GM12891 (cell line): ENCODE measurements at places on chromosomes 3 and 15.

DNA sequence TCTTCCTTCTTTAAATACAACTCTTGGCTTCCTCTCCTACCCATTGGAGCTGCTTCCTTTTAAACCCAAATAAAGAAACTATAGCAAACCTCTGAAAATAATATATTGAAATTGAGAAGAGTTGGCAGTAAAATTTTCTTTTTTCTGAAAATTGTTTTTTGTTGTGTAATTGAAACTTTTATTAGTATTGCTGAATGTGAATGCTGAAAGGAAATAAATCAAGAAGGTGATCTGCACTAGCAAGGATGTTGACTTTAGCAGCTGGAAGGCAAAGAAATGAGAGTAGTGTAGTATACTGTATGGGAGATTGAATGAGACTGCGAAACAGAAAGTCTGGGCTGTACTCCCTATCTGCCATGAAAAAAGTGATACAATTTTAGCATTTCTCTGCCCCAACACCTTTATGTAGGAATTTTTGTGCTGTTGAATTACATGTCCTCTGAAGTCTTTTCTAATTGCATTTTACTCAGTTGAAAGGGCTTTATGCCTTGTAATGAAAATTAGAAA, 166.3 kb downstream of the DOCK3 start:
- no peak for DNase-seq

DNA sequence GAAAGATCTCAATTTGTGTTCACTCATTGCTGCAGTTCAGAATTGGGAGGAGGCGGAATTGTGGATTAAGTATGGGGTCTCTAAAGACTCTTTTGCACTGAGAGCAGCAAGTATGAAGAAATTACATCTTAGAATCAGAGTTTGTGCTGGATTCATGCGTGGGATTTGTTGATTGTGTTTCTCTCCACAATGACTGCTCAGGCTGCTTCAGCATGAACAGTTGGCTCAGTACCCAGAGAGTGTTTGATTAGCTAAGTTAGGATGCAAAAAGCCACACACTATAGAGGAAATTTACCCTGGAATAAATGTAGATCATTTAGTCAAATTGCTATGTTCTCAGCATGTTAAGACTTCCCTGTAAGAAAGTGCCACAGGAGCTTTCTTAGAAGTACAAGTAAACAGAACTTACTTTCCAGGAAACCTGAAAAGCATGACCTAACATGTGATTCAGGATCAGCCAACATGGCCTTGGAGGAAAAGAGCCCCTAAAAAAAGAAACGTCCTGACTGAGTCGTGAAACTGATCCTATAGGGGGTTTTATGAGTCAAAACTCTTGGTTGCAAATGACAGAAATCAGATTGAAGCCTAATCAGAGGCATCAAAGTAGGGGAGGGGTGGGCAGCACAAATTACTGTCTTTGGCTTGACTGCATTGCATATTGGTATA, 32.6 kb downstream of the HHLA2 start:
- no peak for DNase-seq

DNA sequence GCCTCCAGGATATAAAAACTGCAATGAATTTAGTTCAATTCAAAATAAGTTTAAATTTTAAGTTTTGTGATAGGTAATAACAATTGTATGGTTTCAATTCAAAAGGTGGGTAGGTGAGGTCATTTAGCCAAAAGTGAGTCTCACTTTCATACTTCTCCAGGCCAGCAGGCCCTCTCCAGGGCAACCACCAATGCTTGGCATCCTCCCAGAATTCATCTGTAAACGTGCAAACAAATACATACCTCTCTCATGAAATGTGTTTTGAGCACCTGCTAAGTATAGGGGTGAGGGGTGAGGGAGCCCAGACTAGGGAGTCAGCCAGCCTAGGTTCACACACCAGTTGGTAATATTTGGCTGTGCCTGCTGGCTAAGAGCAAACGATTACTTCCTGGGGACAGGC, 22.0 kb upstream of the RBSN start:
- DNase-seq, result no peak

DNA sequence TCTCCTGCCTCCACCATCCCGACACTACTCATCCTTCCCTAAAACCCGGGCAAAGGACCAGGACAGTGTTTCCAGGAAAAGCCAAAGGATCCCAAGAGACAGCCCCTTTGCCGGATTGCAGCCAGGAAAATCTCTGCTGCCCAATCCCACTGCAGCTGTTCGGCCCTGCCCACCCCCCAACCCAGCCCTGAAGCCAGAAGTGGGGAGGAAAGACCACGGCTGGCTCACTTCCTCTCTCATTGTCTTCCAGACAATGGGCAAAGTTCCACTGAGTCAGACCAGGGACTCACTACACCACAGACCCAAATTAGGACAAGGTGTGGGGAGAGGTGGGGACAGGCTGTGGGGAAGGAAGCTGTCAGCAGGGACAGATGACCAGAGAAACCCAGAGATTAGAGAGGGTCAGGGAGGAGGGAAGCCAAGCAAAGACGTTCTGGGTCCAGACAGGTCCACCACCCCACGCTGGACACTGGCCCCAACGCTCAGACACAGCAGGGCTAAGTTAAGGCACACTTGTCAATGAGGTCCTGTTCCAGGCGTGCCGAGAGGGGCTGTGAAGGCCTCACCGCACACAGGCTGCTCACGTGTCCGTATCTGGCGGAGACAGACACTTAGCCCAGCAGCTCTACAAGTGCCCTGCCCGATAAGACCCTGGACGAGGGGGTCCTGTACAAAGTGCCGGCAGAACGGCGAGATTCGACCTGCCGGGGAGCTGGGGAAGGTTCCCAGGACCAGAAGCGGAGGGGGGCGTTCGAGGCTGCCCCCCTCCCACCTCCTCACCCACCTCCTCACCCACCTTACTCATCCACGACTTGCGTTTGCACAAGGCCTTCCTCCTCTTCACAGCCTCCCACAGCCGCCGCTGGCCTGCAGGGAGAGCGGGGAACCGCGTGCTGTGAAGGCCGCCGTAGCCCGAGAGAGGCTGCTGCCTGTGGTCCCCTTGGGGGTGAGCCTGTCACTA, 21.9 kb downstream of the TNK2 start:
- no peak for DNase-seq

DNA sequence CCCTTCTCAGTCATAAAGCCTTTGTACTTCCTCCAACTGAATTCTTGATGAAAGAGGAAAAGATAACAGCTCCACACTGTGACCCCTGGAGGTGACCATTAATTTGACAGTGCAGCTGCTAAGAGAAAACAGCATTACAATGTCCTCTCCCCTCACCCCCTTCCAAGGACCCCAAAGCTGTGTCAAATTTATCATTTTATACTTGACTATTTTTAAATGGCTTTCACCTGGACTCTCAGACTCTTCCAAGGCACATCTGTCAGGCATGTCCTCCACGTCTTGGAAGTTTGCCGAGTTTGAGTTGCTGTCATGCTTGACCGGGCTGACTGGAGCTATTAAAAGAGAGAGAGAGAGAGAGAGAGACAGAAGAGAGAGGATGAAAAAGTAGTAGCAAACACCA, 236.5 kb downstream of the WDR72 start:
- no peak for DNase-seq

DNA sequence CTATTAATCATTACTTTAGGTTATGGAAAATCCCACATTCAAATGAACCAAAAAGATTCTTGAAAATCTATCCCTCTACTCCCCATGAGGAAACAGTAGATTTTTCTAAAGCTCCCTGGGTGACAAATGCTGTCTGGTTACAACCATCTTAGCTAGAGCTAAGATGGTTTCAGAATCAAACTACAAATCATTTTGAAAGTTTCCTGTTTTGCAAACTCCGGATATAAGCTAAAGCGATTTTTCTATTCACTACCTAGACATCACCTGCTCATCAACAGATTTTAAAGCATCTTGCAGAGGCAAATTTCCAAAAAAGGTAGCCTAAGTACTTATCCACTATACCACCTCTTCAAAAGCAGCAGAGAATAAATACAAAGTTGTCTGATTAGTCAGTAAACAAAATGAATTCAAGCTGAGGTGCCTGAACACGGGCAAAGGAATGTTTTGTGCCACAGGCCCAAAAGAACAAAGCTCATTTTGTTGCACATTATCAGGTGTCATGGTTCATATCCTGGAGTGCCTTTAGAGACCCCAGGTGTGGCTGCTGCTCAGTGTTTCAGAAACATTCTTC, 204.9 kb downstream of the TNIK start:
- no peak for DNase-seq

DNA sequence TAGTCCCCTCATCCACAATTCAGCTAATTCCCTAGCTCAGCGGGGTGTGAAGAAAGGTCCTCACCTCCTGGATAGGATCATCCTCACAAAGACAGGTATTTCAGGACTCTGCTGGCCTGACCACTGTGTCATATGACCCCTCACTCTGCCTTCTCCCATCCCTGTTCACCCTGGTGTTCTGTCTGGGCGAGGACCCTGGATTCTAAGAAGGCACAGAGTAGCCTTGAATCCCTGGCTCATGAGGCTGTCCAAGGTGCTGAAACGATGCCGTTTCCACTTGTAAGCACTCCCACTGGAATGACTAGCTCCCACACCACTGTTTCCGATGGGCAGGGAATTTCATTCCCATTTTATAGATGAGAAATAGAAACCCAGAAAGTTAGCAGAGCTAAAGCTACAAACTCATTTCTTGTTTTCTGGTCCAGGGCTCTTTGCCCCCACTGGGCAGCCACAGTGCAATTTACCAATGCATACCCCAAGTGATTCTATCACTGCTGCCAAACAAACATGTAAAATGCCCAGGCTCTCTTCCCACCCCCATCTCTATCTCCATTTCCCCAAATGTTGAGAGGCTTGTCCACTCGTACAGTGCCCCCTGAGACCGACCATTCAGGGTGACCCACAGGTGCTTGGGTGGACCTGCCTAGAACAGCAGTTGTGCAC, 83.2 kb downstream of the RAB11A start:
- DNase-seq, result no peak

DNA sequence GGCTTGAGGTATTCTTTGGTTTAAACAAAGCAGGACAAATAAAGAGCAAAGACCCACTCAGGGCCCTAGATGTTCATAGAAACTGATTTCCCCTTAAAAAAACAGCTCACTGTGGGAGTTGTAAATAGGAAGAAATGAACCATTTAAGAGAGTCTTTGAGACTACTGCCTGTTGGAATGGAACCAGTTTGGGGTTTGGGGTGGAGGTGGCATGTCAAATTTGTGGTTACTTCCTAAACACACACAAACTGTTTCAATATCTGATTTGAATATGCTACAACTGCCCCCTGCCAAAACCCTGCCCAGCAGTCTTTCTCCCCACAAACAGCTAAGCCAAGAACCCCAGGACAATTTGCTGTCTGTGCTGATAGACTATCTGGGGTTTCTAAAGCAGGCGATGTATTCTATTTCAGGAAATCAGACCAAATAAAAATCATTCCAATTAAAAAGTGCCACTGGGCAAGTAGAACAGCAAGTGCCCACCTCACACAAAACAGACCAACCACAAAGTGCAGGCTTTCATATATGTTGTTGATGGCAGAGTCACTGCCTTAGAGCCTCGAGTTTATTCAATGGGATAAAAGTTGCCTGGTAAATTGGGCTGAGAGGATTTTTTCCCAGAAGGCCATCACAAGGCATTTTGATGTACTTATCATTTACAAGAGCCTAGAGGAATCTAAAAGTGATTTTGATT, 293.9 kb upstream of the PROK2 start:
- DNase-seq, result no peak

DNA sequence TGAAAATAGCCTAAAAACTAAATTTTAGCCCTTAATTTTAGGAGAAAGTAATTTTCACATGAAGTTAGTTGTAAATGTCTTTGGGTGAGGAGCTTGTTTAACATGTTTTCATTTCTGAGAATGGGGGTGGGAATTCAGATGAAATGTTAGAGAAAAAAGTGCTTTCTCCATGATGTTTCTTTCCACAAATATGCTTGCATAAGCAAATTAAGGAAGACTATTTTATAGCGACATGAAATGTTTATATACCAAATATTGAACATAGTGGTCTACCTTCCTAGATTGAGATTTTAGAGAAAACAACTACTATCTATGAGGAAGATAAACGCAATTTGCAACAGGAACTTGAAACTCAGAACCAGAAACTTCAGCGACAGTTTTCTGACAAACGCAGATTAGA, 13.0 kb upstream of the RPLP1 start:
- no peak for DNase-seq

DNA sequence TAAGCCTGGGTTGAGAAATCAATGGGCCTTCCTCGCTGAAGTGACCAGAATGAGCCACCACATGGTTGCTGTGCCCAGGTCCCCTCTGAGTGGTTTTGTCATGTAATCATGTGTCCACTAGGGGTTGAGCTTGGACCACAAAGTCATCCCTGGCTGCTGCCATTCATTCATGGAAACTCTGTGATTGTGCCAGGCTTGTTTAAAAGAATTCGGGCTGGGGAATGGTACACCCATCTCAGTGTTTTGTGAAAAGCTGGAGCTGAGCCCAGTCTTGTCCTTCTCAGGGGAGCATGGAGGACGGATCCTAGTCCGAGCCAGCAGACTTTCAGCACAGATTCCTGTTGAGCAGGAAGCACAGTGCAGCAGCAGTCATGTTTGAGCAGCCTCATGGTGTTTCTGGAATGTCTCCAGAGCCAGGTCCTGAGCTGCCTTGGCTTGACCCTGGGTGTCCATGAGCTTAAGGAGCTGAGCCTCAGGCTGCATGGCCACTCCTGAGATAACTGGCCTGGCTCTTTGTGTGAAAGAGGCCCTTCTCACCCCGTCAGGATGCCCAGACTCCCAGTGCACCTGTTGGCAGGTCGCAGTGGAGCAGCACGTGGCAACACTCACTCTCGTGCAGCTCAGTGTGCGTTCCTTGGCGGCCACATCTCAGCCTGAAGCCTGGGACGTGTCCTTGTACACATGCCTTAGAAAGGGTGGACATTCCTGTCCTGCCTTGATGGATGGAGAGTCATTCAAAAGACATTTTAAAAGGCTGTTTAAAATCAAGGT, 260.3 kb upstream of the TPM1 start:
- peak; percentile 16 for DNase-seq

- no peak for DNase-seq
Measured at GRCh38 chr15:90564051-90564450, 34.3 kb downstream of the CRTC3 start.

DNA sequence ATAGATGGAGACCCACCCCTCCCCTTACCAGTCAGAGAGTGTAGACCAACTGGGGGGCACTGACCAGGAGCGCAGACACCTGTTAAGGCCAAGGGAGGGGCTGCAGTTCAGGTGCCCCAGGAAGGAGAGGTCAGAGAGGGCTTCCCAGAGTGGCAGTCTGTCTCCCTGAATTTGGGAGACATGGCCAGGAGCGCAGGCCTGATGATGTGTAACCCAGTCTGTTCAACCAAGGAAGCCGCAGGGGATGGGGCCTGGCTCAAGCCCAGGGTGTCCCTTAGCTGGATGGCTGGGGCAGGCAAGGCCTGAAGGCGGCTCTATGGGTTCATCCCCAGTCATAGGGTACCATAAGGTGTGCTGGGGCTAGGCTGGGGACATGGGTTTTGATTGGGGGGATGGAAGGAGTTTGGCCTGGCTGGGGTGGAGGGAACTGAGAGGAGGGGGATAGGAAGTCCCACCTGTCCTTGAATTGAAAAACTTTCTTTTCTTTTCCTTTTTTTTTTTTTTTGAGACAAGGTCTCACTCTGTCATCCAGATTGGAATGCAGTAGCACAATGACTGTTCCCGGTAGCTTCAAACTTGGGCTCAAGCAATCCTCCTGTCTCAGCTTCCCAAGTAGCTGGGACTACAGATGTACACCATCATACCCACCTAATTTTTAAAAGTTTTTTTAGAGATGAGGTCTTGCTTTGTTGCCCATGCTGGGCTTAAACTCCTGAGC, 75.7 kb downstream of the SMAD6 start:
- DNase-seq, result no peak
